ENCODE measurements at places on chromosomes 13 and 19. TPM values are rescaled to one million over a fixed set of nuclear protein-coding genes. Genes with fewer than 3 reads are reported as not detected.

MCEMP1 gene
- not detected for total RNA-seq

UGGT2 gene
- total RNA-seq = not detected

ZNF99 gene
- not detected for total RNA-seq

NANOS3 gene
- total RNA-seq = not detected

CNN1 gene
- not detected for total RNA-seq

FXYD1 gene
- not detected for total RNA-seq

RDH8 gene
- not detected for total RNA-seq

ZNF540 gene
- 8.2 TPM for total RNA-seq

CEACAM20 gene
- total RNA-seq = not detected

NTF4 gene
- not detected for total RNA-seq

Measured in activated naive CD8-positive, alpha-beta T cell treated with anti-CD3 and anti-CD28 coated beads, Interleukin-2, amount 10 ng/mL, durations not matched to agents 7 days and 5 days (primary cell).